PC-9 (cell line): ENCODE measurements at places on chromosomes 7 and 10. TPM values are rescaled to one million over a fixed set of nuclear protein-coding genes. Genes with fewer than 3 reads are reported as not detected.

- DNase-seq: no peak
Measured at GRCh38 chr10:58950618-58951017, 225.8 kb upstream of the PHYHIPL start.

GRCh38 chr7:1811850-1812508 is 141.9 kb downstream of the ELFN1 start:
- no peak for DNase-seq

- no peak for DNase-seq
Measured at GRCh38 chr7:147509035-147509501, 1081.5 kb upstream of the C7orf33 start.

DNA sequence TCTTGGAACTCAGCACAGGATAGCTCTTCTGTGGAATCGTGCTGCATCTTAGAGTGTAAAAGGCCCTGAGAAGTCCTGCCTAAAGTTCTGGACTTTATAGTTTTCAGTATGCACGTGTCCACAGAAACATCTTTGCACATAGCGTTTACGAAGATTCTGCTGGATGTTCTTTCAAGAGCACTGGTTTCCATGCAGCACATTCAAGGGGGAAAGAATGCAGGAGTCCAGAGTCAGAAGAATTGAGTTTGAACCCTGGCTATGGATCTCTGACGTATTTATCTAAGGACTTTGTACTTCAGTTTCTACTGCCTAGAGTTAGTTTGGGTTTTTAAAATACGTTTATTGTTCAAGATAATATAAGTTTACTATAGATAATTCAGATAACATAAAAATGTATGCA is 282.8 kb upstream of the ZMIZ1 start:
- DNase-seq: no peak

- no peak for DNase-seq
Measured at GRCh38 chr10:133527771-133528271, 658 bp downstream of the CYP2E1 start.

GRCh38 chr7:141377906-141378305 is 173.3 kb upstream of the AGK start:
- no peak for DNase-seq

GRCh38 chr10:132906836-132907235 is 35.5 kb downstream of the CFAP46 start:
- DNase-seq: no peak

- DNase-seq: no peak
Measured at GRCh38 chr7:85462671-85463070, 275.8 kb upstream of the SEMA3D start.

DNA sequence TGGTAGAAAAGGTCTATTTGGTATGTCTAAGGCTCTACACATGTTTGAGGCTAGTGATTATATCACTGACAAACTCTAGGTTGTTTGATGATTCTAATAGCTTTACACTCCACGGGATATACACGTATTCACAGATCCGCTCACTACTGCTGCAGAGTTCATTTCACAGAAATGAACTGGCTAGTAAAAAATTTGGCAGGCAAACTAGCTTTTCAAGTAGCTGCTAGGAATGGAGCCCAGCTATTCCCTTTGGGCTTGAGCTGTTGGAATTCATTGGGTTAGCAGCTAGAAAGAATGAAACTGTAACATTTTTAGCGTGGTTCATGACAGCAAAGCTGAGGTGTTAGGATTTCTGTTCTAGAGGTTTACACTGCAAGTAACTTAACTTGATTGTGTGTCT is 37.6 kb downstream of the R3HCC1L start:
- DNase-seq: no peak

- no peak for DNase-seq
Measured at GRCh38 chr7:158301207-158301606, 286.4 kb downstream of the PTPRN2 start.

GRCh38 chr7:112959276-112959675 is 127.4 kb downstream of the GPR85 start:
- no peak for DNase-seq

DNA sequence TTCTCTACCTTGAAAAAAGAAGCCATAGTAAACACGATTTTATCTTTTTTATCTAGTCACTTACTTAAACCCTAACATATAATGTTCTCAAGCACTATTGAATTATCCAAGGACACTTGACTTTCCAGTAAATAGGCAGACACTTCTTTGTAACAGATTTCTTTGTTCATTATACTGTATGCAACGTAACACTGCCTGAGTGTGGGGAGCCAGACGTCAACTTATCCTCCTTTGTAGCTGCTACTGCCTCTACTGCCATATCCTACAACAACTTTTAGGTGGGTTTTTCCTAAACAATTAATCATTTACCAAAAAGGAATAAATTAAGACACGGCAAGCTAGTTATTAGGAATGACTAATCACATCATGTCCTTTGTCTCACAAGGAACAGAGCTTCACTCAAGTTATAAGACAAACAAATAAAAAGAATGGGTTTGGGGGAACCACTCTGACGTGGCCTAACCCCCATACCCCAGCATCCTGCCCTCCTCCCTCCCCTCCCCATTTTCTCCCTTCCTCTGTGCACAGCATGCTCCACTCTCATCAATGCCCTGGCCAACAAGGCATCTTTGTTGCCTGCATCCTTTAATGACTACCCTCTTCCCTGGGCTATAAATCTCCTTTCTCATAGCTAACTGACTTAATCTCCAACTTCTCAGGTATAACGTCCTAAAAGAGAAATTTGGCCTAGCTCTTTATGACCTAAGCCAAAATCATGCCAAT is 43.3 kb downstream of the DOCK4 start:
- no peak for DNase-seq

DNA sequence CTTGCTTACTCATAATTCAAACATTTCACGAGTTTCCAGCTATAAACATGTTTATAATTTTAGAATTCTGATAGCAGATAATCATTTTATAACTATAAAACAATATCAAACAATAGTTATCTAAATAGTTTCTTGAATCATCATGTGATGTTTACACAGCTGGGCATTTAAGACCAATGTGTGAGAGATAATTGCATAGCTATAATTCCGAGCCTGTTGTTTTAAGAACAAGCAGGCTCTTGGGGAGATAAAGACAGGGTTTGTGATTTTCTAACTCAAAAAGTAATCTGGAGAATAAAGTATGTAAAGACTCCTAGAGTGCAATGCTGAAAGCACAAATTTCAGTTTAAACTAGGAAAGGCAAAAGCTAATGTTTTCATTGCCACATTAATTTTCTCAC is 331.2 kb downstream of the LRRTM3 start:
- DNase-seq: no peak

- DNase-seq: no peak
Measured at GRCh38 chr10:63247771-63248170, 114.6 kb downstream of the NRBF2 start.

DNA sequence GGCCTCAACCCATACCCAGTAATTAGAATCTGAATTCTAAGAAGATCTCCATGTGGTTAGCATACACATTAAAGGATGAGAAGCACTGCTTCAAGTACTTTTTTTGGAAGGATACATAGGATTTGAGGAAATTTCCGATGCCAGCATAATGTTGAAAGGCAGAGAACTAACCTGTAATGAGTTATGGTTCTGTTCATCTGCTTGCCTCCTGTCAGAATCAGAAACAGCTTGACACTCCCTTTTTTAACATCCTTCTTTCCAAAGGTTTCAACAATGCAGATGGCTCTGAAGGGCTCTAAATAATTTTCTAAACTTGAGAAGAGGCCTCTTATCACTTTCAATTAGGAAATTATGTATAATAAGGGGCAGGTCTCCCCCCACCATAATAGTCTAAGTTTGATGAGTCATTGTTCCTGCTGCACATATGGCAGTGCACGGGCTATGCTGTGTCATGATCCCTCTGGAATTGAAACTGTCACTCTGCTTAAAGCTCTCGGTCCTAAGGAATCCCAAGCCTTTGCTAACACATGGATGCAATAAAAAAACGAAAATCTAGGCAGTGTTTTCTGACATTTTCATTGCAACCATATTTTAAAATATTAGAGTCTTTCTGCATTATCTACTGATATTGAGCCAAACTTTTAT is 291.2 kb upstream of the FZD1 start:
- DNase-seq: no peak

GRCh38 chr10:4939224-4940072 is 23.8 kb upstream of the AKR1C1 start:
- DNase-seq: peak; percentile 46

DNA sequence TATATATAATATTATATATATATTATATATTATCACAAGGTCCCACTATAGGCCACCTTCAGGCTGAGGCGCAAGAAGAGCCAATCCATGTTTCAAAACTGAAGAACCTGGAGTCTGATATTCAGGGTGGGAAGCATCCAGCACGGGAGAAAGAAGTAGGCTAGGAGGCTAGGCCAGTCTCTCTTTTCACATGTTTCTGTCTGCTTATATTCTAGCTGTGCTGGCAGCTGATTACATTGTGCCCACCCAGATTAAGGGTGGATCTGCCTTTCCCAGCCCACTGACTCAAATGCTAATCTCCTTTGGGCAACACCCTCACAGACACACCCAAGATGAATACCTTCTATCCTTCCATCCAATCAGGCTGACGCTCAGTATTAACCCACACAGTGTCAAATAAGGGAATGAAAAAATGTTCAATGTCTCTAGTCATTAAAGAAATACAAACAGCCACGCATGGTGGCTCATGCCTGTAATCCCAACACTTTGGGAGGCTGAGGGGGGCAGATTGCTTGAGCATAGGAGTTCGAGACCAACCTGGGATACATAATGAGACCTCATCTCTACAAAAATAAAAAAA is 135.4 kb upstream of the PCBD1 start:
- DNase-seq: no peak

DNA sequence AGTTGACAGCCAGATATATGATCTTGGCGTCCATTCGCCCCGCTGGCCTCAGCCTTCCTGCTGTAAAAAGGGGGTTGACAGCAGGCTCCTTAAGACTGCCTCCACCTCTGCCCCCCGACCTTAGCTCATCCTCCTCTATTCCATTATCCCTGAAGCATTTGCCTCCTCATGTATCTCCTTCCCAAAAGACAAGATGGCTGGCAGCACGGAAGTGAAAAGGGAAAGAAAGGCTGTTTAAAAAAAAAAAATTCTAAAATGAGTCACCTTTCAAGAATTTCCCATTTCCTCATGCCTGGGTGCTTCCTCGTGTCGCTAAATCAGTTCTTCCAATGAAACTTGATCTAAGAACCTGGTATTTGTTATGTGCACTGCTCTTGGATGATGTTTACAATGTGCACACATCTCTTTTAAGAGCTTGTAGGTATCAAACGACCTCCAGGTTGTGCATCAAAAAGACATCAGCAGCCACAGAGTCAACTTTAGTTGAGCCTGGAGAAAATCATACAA is 1.7 kb downstream of the SCRN1 start:
- DNase-seq: peak; percentile 98

- no peak for DNase-seq
Measured at GRCh38 chr10:49185213-49185612, 3.0 kb downstream of the TMEM273 start.

DNA sequence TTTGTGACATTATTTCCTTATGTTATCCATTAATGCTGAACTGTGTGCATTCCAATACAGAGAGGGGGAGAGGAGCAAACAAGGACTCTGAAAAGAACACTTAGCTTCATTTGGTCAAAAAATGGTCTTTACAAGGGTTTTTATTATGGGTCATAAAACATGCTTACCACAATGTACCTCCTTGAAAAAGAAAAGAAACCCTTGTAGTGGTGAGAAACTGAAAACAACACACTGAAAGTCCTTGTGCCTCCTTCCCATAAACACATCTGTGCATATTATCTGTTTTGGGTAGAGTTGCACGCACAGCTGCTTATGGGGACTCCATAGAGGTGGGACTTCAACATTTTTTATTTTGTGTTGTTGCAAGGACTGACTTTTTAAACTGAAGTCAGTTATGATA is 98.7 kb downstream of the CDK6 start:
- DNase-seq: no peak

DNA sequence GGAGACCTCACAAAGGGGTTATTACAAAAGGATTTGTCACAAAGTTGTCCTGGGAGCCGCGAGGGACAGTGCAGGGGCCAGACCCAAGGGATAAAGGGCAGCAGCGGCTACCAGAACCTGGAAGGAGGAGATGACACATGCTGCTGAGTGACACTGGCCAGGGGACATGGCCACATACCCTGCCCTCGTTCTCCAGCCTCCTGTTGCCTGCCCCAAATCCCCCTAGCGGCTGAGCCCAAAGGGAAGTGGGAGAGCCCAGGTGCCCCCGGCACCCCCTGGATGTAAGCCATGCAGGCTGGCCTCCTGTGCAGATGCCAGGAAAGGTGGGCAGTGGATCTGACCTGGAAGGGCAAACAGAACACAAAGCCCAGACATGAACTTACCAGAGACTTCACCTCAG is 42.7 kb downstream of the C10orf143 start:
- DNase-seq: no peak

GRCh38 chr10:115941361-115941771 is 331.6 kb downstream of the GFRA1 start:
- DNase-seq: no peak

DNA sequence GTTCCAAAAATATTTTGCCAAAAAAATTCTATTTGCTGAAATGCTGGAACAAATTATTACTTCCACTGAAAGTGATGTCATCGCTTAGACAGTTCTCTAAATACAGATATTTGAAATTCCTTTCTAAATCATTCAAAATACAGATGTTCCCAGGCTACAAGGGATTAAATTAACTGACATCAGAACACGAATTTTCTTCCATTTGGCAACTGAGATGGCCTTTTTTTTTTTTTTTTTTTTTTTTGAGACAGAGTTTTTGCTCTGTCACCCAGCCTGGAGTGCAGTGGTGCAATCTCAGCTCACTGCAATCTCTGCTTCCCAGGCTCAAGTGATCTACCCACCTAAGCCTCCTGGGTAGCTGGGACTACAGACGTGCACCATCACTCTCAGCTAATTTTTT is 57.0 kb downstream of the P4HA1 start:
- no peak for DNase-seq

DNA sequence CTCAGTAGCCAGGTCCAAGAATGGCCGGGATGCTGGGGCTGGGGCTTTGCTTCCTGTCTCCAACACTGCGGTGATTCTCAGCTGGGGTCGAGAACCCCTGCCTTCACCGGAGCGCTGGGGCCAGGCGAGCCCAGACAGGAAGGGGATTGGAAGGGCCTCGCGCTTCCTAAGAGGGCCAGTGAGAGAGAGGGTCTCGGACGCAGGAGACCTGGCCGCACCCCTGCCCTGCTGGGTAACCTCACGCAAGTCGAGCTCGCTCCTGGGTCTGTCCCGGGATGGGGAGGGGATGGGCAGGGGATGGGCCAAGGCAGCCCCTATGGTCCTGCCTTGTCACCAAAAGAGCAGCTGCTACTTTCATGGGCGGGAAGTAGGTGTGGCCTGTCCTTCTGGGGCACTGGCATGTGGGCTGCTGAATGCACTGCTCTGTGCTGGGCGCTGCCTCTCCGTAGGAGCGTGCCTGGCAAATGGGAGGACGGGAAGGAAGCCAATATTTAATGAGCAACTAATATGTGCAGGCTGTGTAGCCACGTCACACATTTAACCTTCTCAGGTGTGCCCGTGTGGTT is 20.0 kb downstream of the KCNK18 start:
- no peak for DNase-seq

Gene ACTR3C
- 24.1 and 34.5 TPM in 2 replicates for total RNA-seq

Gene CRYGN
- 1.0 and 1.2 TPM in 2 replicates for total RNA-seq

Gene BAMBI
- total RNA-seq: 3.3 and 4.5 TPM in 2 replicates

Gene ANKRD7
- total RNA-seq: 2.4 and 6.9 TPM in 2 replicates

Gene HSPA14
- total RNA-seq: 13.9 and 23.1 TPM in 2 replicates

Gene LIPA
- total RNA-seq: 32.4 and 45.2 TPM in 2 replicates

Gene VSIR
- 57.7 and 59.3 TPM in 2 replicates for total RNA-seq

Gene THNSL1
- 5.6 and 6.8 TPM in 2 replicates for total RNA-seq

Gene ZCCHC24
- total RNA-seq: 6.0 and 6.3 TPM in 2 replicates

Gene VSTM2A
- total RNA-seq: not detected in 2 replicates

Gene UNCX
- not detected in 2 replicates for total RNA-seq

Gene TRIM50
- total RNA-seq: not detected in 2 replicates
